ENCODE measurements at places on chromosomes 13 and 19.

DNA sequence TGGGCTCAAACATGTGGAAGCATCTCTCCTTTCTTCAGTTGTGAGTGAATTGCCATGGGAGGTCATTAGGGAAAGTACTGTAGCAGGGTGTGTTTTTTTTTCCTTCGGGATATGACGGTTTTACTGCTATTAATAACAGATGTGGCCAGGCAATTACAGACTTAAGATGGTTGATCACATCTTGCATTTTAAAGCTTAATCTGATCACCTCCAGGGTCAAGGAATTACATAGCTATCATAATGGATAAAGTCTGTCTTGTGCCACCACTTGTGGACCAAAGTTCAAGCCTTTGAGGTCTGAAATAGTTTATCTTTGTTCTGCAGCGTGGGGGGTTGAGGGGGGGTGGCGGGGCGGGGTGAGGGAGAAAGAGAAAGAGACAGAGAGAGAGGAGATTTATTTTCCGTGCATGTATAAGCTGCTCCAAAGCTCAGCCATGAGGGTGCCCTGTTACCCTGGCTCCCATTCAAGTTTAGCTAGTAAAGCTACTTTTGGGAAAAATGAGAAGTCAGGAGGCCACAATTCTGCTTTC is 5.5 kb upstream of the SERP2 start:
- no peak for DNase-seq

DNA sequence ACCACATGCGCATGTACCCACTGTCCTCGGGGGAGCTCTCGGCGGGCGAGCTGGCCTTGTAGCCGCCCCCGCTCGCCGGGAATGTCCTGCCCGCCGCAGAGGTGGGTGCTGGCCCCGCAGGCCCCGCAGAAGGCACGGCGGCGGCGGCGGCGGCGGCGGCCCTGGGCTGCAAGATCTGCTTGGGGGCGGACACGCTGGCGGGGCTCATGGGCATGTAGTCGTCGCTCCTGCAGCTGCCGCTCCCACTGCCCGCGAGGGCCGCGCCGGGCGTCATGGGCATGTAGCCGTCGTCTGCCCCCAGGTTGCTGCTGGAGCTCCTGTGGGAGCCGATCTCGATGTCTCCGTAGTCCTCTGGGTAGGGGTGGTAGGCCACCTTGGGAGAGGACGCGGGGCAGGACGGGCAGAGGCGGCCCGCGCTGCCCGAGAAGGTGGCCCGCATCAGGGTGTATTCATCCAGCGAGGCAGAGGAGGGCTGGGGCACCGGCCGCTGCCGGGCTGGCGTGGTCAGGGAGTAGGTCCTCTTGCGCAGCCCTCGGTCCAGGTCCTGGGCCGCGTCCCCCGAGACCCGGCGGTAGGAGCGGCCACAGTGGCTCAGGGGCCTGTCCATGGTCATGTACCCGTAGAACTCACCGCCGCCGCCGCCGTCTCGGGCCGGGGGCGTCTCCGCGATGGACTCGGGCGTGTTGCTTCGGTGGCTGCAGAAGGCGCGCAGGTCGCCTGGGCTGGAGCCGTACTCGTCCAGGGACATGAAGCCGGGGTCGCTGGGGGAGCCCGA is 2.4 kb downstream of the IRS2 start:
- DNase-seq, result no peak

- peak; percentile 16 for DNase-seq
These were observed 7.9 kb downstream of the UNC13A start for GRCh38 chr19:17680230-17680722.

DNA sequence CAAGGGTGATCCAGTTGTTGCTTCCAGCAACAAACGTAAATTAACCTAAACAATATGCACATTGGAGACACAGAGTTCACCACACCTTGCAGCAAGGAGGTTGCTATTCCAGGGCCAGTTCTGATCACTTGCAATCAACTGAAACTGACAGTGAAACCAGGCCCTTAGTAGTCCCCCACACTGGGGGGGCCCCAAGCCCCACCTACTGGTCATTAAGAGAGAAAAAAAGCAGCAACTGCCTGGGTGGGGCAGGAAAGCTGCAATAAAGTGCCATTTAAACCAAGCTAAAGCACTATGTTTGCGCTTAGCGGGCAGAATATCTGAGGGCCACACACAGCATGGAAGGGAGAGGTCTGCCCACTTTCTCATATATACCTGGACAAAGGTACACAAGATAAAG is 51.5 kb downstream of the ATP7B start:
- DNase-seq, result no peak
